CD8-positive, alpha-beta memory T cell (primary cell): ENCODE measurements at places on chromosomes 11 and 22.

- DNase-seq = no peak
Observed at GRCh38 chr11:2448661-2449547, 4.1 kb downstream of the KCNQ1 start.

DNA sequence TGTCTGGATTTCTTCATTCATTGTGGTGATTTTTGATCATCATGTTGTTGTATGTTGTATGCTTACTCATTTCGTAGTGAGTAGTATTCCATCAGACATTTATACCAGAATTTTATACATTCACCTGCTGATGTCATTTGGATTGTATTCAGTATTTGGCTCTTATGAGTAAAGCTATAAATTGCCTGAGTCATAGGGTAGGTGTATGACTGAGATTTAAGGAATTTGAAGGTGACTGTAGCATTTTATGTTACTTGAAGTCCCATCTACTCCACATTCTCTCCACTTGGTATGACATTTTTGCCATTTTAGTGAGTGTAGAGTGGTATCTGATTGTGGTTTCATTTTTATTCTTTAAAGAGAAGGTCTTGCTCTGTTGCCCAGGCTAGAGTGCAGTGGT lies 548.2 kb downstream of the TBC1D22A start:
- DNase-seq = no peak

DNA sequence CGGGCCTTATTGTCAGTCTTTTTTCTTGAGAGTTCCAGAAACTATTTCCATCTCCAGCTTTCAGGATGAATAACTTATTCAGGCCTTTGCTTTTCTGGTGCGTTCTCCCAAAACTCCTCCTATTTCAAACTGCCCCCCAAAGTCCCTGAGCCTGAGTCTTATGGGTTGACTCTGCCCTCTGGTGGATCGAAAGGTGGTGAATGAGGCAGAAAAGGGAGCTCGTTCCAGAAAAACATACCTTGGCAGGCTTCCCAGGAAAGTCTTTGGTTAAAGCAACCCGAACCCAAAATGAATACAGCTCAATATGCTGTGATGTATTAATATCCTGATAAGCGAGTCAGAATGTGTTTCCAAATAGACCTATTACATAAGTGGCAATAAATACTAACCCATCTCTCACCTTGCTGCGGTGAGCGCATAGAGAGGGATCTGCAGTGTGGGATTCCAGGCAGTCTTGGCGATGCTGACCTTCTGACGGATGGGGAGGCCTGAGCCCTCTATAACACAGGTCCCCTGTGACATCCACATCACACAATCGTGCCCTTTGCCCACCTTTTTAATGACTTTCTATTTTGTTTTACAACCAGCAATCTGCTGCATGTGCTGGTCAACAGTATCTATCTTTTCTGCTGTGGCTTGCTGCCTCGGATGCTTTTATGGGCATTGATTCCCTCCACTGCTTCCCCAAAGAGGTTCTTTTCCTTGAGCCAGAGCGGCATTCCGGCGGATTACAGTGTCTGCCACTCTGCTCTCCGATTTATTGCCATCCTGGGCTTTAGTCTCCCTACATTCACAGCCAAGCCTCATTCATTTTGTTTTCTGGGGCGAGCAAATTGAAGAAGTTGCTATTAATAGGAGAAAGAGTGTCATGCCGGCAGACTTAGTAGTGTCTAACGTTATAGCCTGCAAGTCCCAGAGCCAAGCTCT lies 756.8 kb downstream of the NTM start:
- DNase-seq = no peak

GRCh38 chr11:95989780-95990179 lies 65.9 kb upstream of the MTMR2 start:
- DNase-seq = no peak
